Stimulated activated CD4-positive, alpha-beta T cell treated with anti-CD3 and anti-CD28 coated beads, Interleukin-4, amount 100 ng/mL, for 48 hours (primary cell): ENCODE measurements at places on chromosomes 5 and 9.
A peak's percentile ranks its signal among the peaks of the same experiment; 100 is the strongest.

DNA sequence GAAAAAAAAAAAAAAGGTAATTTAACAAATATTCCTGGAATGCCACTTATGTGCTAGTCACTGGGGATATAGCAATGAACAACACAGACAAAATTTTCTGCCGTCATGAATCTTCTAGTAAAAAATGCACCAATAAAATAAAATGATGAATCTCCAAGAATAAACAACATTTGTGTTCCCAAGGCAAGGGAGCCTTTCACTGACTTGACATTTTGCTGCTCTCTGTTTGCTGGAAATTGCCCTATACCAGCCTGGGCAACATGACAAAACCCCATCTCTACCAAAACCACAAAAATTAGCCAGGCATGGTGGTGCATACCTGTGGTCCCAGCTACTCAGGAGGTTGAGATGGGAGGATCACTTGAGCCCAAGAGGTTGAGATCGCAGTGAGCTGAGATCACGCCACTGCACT lies 64.5 kb upstream of the ERBIN start:
- no peak for DNase-seq

GRCh38 chr5:16546732-16547131 lies 70.1 kb downstream of the RETREG1 start:
- DNase-seq = no peak

DNA sequence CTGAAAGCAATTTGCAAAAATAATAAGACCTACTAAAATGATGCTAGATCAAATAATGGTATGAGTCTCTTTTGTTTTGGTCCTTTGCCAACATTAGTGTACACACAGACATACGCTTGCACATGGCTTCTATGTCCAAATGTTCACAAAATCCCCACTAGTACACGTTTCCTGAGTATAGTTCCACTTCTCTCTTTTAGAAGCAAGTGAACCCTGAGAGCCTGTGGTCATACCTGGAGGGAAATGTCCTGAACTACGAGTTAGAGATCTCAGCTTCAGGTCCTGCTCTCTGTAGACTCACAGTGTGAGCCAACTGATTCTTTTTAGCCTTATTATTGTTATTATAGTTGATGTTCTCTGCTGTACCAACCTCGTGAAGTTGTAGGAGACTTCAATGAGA lies 47.3 kb upstream of the ACTBL2 start:
- DNase-seq = no peak

- DNase-seq = peak; percentile 8
Measured at GRCh38 chr5:35963381-35963843, 25.0 kb upstream of the CAPSL start.

- no peak for DNase-seq
Measured at GRCh38 chr5:133618141-133618540, 5.8 kb upstream of the FSTL4 start.

DNA sequence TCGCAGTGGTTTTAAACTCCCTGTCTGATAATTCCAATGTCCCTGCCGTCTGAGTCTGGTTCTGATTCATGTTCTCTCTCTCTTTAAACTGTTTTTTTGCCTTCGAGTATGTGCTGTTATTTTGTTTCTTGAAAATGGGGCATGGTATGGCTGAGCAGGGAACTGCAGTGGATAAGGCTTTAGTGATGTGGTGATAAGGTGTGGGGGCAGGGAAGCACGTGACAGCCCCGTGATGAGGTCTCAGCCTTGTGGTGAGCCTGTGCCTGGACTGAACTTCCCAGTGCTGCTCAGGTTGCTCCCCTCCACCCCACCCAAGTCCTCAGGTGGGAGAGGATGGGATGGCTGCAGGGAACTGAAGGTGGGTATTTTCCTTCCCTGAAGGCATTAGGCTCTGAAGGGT lies 5.5 kb upstream of the ZNF354B start:
- DNase-seq = no peak

DNA sequence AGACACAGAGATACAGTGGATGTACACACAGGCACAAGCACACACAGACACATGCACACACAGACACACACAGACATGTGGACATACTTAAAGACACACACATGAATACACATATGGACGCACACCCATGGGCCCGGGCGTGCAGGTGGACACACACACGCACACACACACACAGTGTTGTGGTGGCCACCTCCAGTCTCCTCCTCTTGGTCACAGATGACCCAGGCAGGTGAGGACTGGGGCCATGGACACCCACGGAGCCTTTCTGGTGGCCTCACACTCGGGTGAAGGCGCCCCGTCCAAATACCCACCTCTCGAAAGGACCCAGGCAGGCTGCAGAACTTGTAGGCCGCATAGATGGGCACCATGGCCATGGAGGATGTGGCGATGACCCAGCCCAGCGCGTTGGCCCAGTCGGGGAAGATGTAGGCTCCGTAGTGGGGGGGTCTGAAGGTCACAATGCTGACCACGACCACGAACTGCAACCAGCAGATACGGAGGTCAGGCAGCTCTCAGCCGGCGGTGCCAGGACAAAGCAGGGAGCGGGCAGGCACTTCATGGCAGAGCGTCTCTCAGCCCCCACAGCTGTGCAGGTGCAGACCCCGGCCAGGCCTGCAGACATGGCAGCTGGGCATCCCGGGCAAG lies 42.5 kb downstream of the SLC6A3 start:
- DNase-seq = no peak

- DNase-seq = no peak
Measured at GRCh38 chr9:93192721-93193387, 8.9 kb downstream of the WNK2 start.

DNA sequence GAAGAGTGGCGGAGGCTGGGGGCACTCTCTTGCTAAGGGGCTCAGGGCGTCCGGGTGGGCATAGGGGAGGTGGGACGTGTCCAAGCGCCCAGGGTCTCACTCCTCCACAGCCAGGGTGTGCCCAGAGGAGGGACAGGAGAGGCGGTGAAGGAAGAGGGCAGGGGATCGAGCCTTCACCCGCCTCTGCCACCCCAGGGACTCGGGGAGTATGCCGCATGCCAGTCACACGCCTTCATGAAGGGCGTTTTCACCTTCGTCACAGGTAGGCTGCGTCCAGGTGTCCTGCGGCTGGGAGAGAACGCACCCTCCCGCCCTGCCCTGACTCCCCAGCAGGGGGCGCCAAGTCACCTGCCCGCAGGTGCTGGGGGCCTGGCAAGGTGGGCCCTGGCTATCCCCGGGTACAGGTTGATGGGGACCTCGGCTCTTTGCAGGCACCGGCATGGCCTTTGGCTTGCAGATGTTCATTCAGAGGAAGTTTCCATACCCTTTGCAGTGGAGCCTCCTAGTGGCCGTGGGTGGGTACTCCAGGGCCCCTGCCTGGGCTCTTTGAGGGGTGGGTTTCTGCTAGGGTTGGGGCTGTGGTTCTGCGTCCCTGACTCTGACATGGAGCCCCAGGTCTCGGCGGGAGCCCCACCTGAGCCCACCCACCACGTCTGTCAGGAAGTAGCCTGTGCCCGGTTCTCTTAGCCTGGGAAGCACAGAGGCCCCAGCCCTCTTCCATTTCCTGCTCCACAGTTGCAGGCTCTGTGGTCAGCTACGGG lies 552 bp downstream of the TMEM141 start:
- peak; percentile 54 for DNase-seq

DNA sequence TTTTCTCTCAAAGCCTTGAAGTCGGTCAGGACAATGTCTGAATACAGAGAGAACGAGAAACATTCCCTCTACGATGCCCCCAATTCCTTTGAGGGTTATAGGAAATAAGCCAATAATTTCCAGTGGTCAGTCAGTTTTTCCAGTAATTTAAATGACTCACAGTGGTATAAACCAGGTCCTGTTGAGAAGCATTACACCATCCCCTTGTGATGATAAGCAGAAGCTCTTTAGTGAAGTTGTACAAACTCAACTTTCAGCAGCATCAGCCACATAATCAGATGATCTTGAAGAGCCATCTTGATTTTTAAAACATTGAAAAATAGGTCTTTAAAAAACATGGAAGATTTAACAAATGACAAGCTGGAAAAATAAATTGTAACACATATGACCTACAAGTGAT lies 173.9 kb upstream of the ZNF462 start:
- DNase-seq = no peak

DNA sequence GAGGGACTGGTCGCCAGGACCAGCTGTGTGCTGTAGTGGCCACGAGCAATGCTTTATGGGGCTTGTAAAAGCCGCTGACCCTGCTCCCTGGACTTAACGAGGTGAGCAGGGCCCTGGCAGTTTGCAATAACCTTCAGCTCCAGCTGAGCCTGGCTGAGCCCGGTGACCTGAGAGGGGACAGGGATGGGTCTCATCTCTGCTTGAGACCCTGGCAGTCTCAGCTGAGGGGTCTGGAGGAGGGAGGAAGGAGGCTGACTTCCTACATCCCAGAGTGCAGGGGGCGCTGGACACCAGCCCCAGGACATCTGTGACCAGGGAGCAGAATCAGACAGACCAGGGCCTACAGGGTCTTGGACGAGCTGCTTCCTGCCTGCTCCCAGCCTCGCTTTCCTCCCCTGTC lies 277.5 kb upstream of the MVB12B start:
- DNase-seq = no peak

DNA sequence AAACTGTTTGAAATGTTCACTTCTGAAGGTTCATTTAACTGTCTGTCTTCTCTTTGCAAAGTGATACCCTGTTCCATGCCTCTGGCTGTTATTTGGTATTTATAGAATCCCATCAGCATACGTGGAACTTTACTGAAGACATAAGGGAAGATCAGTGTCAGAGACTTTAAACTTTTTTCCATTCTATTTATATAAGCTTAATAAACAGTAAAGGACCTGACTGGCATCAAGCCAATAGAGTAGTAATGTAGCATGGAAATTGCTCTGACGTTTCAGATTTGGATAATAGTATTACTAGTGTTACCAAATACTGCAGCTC lies 94.9 kb upstream of the MINAR2 start:
- DNase-seq = no peak

GRCh38 chr5:142097681-142098080 lies 10.9 kb upstream of the NDFIP1 start:
- DNase-seq = no peak

- no peak for DNase-seq
Measured at GRCh38 chr5:157578079-157578780, 2.7 kb upstream of the ADAM19 start.
